ENCODE measurements at places on chromosomes 5 and 9.

DNA sequence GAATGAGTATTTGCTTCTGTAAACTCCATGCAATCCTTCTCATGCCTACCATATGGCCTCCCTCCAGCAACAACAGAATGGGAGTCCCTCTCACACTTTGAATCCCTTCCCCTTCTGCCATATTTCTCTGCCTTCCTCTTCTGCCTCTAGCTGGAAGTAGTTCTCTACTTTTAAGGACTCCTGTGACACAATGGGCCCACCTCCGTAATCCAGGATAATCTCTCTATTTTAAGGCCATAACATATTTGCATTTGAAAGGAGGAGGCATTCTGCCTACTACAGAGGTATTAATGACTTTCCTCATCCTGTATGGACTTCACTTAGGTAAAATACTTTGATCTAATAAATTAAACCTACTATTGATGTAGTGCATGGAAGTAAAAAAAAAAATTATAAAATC is 155.4 kb upstream of the ITGA1 start:
- no peak for DNase-seq

DNA sequence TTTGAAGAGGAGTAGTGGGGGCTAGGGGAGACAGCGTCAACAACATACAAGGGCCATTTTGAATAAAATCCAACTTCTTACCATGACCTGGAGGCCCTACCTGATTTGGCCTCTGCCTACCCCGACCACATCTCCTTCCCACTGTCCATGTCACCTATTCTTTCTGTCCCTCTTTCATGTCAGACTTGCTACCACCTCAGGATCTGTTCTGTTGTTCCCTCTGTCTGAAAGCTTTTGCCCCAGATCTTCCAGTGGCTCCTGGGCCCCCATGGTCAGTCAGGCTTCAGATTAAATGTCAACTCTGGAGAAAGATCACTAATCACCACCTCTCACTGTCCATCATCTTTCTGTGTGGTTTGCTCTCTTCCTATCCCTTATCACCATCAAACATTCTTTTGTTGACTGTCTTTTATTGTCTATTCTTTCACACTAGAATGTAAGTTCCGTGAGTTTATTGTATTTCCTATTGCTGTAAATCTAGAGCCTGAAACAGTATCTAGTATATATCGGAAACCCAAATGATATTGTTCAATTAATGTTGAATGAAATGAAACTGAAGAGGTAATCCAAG is 31.2 kb upstream of the APC start:
- DNase-seq = no peak

GRCh38 chr9:99211746-99212145 is 10.0 kb downstream of the ALG2 start:
- DNase-seq = no peak

DNA sequence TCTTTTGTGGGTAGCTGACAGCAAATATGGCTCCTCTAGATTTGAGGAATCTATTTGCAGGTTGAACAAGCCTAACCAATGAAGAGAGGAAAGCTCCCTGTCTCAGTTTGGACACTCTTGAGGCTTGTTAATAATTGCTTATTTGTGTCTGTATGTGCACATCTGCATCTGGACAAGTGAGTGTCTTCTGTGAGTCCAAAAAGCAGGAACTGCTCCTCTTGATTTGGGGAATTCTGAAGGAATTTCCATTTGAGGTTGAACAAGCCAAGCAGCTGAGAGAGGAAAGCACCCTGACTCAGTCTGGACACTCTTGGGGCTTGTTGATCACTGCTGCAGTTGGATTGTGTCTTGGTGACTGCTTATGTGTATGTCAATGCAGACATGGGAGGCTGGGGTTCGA is 211.6 kb downstream of the DTWD2 start:
- no peak for DNase-seq

- DNase-seq = no peak
These were observed 7.4 kb downstream of the GALNT10 start for GRCh38 chr5:154197801-154198491.

GRCh38 chr5:125746917-125747316 is 676.3 kb upstream of the GRAMD2B start:
- DNase-seq = no peak

- DNase-seq = no peak
These were observed 36.2 kb downstream of the KIF4B start for GRCh38 chr5:155049569-155050383.

DNA sequence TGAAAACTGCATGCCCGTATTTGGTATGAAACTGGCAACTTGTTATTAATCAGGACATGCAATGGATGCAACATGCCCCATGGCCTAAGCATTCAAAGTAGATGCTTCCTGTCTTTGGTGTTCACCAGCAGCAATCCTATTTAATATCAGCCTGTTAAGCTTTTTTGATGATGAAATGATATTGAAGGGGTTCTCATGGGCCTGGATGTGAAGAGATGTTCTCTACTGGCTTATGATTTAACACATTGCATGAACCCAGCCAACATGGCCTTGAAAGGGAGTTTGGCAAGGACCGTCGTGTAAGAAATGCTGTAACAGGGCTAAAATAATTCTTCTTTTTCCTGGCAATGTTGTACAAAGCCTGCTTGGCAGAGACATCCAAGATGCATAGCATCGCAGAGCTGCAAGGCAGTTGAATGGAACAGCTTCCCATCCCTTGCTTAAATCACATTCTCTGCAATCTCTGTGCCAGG is 111.2 kb downstream of the SMARCA2 start:
- no peak for DNase-seq

DNA sequence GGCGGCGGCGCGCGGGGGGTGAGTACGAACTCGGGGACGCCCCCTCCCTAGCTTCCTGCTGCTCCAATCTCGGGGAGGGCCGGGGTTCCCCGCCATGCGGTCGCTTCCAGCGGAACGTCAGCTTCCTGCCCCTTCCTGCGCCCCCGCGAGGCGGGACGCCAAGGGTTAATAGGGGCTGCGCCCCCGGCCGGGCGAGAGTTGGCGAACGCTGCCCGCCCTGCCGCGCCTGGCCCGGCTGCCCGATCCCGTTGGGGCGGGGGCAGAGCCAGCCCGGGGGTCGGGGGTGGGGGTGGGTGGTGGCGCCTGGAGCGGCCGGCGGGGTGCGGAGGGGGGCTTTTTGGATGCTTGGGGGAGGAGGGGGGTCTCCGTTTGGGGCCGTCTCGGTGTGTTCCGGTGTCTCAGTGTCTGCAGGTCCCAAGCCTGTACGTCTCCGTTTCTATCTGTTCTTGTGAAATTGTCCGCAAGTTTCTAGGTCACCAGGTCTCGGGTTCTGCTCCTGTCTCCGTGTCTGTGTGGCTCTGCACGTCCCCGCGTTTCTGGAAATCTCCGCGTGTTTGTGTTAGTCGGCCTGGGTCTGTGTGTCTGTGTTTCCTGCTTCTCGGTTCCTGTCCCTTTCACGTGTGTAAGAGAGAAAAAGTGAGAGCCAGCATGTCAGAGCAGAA is 789 bp downstream of the COL27A1 start:
- DNase-seq = no peak

- DNase-seq = peak; percentile 6
These were observed 50.1 kb upstream of the POU5F2 start for GRCh38 chr5:93791518-93791972.

DNA sequence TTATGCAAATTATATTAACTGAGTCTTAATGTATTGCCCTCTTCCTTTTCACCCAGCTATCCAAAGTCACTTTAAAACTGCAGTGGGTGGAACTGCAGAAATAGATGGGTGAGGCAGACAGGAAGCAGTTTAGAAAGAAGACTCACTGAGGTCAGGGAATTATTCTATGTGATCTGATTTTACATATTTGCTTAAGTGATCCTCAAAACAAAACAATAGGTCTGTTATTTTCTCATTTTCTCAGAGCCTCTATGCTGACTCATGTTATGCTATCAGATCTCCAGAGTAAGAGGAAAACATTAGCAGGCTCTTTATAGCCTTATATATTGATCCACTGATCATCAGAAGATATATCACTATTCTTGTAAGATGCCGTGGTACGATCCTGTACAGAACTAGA is 63.5 kb downstream of the MRPS27 start:
- DNase-seq = no peak
